ENCODE measurements at places on chromosomes 2 and 18.

- no peak for DNase-seq
Measured at GRCh38 chr2:98713332-98714015, 17.5 kb downstream of the MGAT4A start.

- no peak for DNase-seq
Measured at GRCh38 chr18:8045884-8046281, 478.8 kb downstream of the PTPRM start.

- DNase-seq: no peak
Measured at GRCh38 chr2:152617456-152618192, 99.6 kb downstream of the PRPF40A start.

GRCh38 chr2:200319548-200320337 lies 13.2 kb downstream of the SPATS2L start:
- no peak for DNase-seq

GRCh38 chr2:216064665-216065064 lies 16.9 kb downstream of the PECR start:
- DNase-seq: no peak

DNA sequence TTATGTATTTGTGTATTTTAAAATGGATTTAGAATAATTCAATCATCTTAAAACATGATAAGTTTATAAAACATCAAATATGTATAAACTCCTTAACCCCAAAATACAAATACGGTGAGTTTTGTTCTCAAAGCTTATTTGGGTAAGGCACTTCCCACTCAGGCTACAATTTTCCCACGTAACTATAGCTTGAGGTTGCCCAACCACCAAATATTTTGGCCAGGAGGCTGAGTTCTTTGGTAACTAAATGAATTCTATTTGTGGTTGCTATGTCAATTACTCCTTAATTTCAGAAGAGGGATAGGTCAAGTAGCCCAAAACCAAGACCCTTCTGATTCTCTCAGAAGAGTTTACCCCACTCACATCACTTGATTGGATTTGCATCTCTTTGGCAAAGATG lies 70.4 kb downstream of the MYL12B start:
- DNase-seq: no peak

DNA sequence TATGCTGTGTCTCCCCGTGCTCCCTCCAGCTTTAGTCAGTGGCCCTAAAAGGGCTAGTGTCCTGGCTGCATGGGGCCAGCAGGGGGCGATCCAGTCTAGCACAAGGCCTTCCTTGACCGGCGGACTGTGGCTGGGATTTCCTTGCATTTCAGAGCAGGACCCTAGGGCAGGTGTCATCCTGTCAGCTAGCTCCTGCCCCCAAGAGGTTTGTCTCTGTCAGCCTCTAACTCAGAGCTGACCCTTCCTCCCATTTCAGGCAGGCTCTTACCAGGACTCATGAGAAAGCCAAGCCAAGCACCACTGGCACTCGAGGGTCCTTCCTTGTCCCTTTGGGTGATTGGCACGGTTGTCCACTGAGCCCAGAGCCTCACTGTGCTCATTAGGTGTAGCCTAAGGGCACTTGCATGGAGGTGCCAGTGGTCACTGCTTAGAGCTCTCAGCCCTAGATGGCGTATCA lies 140.3 kb downstream of the RPIA start:
- no peak for DNase-seq

Measured in progenitor cell of endocrine pancreas (in vitro differentiated cells).